Foreskin keratinocyte (primary cell): ENCODE measurements at places on chromosomes 5 and 9.

GRCh38 chr5:123671042-123671441 is 159.1 kb downstream of the CSNK1G3 start:
- no peak for DNase-seq

DNA sequence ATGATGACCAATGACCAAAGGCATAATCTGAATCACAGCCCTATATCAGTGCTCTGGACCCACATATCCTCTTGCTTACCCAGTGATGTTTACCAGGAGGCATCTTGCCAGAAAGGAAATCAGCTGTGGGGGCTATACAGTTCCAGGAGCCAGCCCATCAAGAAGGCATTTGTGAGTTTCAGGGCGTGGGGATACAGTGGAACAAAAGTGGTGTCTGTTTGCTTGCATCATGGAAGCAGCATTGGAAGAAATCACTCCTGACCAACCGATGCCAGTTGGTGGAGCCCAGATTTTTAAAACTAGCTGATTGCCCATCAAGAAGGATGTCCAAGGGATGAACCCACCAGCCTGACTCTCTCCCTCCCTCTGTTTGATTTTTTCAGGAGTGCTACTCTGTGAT is 106.5 kb upstream of the EGFLAM start:
- no peak for DNase-seq

DNA sequence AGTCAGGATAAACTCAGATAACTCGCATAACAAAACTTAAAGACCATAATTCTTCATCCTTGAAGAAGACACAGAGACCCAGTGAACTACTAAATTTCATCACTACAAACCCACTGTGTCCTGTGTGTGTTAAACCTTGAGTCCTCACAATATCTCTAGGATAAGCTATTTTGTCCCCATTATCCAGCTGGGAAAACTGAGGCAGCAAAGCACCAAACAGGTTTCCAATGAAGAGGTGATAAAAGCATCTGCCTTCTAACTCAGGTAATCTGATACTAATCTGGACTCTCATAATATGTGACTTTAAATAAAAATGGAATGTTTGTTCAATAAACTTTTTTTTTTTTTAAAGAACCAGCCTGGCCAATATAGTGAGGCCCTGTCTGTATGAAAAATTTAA is 62.7 kb upstream of the PPP2CA start:
- DNase-seq = no peak

DNA sequence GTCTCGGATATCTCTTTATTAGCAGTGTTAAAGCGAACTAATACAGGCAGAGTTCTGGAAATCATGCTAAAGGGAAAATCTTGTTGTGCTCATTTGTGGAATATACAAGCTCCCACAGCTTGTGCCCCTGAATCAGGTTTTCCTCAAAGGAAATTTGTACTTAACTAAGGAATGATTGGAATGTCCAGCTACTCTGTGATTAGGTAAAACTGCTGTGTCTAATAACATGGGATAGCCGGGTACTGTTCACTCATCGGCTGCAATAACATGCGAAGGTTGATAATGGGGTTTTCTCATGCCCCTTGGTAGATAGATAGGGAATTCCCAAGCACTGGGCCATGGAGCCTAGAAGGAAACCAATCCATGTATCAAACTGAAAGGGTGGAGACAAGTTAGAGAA is 306.7 kb downstream of the NR2F1-AS1 start:
- peak; percentile 73 for DNase-seq

DNA sequence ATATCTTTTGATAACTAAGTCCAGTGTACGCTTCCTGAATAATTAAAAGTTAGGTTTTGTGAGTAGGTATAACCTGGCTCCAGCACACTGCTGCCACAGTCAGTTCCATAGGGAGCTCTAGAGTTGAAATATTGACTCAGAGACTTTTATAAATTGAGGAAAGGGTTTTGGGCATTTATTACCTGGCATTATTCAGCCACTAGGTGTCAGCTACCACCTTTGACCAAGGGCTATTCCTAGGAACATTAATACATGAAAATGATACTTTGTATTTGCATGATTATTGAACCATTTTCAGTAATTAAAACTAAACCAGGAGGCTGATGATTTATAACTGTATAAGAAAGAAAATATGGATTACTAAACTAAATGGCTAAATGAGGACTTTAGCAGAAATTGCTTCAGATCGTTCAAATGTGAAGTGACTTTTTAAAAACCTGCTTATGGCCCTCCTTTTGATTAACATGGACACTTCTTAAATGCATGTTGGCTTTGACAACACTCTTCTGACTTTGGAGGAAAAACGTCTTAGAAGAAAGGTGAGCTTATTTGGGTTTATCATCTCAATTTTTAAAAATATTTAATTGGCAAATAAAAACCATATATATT is 83.0 kb downstream of the SMC2 start:
- DNase-seq = peak; percentile 3

DNA sequence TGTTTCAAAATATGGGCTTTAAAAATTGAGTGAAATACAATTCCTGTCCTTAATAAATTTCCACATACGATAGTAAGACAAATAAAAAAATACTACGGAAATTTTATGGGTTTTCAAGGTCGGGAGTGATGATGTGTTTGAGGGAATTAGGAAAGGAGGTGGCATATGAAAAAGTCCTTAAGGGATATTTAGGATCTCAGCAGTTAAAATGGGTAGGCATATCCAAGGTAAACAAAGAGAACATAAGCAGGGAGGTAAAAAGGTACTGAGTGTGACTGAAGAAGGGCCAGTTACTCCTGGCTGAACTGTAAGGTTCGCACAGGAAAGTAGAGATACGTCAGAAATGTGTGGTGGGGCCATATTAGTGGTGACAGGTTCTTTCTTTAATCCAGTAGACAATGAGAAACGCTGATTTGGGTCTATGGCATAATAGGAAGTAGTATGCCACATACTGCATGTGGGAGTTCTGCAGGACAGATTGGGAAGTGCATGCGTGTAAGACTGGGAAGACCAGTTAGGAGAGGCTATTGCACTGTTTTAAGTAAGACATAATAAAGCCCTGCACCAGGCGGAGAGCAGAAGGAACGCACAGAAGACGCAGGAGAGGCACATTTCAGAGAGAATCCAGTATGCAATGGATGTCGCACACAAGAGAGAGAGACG is 937 bp upstream of the HMGCR start:
- peak; percentile 84 for DNase-seq

DNA sequence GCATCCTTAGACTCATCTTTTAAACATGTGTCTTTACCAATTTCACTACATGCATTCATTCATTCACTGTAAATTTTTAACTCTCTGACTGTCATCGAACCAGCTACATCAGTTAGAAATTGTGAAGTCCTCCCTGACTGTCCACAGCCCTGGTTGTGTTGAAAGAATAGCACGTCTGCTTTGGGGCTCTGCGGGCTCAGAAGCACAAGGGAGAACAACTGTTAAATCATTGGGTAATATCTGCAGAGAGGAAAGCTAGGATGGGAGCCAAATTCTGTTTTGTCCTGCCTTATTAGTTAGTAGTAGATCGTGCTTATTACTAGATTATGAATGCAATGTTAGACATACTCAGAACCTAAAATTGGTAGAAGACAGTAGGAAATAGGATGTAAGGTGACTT is 26.3 kb upstream of the FAM120AOS start:
- DNase-seq = no peak

GRCh38 chr9:34675869-34676268 is 13.4 kb upstream of the CCL27 start:
- DNase-seq = no peak

DNA sequence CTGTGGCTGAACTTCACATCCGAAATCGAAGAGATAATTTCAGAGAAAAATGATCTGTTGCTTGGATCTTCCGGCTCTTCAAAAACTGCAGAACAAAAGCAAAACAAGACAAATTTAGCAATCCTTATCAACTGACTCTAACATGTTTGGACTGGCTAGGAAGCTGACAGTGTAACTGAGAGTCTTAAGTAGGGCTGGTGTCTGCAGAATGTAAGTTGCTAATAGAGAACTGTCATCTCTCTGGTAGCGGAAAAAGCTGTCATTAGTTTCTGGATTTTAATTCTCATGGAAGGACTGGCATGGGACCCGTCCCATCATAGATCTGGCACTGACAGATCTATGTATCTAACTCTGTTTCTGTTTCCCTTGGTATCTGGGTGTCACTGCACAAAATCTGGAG is 84.4 kb upstream of the GPR151 start:
- no peak for DNase-seq

- DNase-seq = no peak
These were observed at the start of gene KCNT1 for GRCh38 chr9:135701959-135702721. KCNT1 (plus strand) TSS chr9:135702185; CDS start chr9:135702259, 74 bp downstream.
